ENCODE measurements at places on chromosomes 13 and 19.

- DNase-seq: no peak
Measured at GRCh38 chr19:50921426-50922316, 10.5 kb upstream of the KLK4 start.

DNA sequence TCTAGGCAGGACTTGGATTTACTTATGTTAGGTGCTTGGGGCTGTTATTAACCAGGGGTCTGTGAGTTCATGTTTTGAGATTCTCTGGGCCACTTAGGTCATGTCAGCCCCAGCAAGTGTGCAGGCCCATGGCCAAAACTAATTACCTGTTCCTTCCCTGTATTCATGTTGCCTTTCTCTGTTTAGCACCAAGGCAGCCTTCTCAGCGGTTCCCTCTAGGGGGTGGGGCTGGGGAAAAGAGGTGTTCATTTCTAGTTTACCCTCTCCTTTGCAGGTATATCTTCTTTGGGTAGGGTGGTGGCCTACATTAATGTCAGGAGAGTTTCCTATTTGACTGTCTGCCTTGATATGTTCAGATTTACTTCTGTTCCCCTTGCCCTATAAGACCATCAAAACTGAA is 61.7 kb downstream of the PDS5B start:
- no peak for DNase-seq

DNA sequence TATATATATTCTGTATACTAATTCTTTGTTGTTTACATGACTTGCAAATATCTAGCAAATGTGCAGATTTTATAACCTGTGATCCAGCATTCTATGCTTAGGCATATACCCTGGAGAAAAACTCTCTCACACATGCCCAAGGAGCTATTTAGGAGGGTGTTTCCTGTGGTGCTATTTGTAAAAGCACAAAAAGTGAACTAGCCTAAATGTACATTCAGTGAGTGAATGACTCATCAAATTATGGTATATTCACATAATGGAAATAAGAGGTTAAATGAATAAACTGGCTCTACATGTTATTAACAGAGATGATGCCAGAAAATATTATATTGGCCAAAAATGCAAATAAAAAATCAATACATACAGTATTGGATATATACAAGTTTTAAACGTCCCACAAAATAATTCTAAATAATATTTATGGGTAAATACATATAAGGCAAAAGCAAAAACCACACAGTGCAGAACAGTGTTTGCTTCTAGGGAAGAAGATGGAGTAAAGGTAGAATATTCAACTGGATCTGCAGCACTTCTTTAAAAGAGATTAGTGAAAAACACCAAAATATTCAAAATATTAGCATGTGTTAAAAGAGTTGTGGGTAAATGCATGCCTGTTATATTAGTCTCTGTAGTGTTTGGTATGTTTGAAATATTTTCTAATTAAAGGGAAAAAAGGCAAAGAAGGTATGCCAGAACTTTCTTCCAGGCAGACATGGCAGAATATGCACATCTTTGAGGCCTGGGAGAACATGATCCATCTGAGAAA is 344.7 kb downstream of the KLF5 start:
- no peak for DNase-seq

DNA sequence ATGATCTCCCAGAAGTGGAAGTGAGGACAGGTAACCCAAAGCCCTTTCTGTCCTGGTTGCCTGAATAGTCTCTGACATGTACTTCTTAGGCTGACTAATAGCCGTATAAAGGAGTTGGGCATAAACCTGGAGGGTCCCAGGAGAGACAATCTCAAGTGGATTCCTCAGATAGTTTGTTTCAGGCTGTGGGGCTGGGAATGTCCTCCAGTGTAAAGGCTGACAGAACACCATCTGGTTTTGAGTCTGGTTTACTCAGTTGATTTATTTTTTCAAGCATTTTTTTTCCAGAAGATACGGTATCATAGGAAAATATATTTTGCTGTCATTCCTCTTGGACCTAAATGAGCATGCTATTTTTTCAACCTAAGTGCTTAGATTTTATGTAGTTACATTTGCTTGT is 15.2 kb downstream of the HTR2A start:
- DNase-seq: no peak

- DNase-seq: peak; percentile 95
Measured at GRCh38 chr13:29733147-29733611, 117.2 kb downstream of the UBL3 start.

DNA sequence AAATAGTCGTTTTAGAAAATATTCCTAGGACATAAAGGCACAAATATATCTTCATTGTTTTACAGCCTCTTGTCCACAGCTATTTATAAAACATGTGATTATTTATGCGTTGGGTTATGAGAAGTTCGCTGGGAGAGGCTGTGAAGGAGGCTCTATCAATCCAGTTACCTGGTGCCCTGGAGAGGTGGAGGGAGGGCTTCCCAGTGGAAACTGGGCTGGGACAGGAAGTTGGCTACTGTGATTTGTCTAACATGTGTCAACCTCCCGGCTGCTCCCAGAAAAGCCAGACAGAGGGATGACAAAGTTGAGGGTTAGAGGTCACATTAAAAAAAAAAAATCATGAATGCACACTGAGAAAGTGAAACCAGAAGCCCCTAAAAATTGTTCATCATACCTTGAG is 346.5 kb downstream of the ZNF536 start:
- DNase-seq: no peak

DNA sequence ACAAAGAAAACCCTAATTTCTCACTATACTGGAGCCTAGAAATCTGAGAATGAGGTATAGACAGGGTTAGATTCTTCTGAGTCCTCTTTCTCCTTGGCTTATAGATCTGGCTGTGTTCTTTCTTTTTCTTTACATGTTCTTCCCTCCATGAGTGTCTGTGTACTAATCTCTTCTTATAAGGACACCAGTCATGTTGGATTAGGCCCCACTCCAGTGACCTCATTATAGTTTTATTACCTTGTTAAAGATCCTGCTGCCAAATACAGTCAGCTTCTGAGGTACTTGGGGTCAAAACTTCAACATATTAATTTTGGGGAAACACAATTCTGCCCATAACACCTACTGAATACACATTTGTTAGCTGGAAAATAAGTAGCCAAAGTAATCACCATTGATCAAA is 302.6 kb downstream of the PCDH9 start:
- no peak for DNase-seq

- DNase-seq: peak; percentile 66
Measured at GRCh38 chr19:843180-843835, 2.5 kb downstream of the PRTN3 start.

DNA sequence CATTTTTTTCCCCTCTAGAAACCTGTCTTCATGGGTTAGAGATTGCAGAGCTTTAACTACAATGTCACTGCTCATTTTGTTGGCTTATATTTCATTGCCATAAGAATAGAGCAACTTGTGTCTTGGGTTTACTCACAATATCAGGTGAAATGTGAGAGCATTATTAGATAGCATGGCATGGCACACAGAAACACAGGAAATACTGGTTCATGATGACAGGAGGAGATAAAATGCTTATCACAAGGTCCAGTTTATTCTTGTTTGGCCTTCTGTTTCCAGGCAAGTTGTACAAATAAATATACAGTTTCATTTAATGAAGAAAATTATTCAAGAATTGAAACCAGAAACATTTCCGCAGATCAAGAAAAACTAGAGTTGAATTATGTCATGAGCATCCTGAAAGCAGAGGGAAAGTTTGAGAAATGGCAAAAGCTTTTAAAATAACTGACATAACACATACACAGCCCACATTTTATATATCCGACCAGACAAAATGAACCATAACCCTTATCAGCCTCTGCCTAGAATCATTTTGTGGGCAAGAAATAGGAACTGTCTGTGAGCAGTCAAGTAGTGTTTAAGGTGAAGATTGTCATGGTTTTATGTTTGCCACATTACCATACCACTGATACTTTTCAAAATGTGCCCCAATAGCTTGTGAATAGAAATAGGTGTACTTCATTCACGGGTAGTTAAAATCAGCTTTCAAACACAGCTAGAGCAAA is 297.9 kb upstream of the ARGLU1 start:
- no peak for DNase-seq

- peak; percentile 58 for DNase-seq
Measured at GRCh38 chr13:36475468-36475867, 43.2 kb downstream of the CCNA1 start.

- DNase-seq: no peak
Measured at GRCh38 chr13:99376924-99377323, 69.7 kb upstream of the GPR183 start.

- DNase-seq: no peak
Measured at GRCh38 chr13:59823486-59823885, 340.2 kb downstream of the DIAPH3 start.

DNA sequence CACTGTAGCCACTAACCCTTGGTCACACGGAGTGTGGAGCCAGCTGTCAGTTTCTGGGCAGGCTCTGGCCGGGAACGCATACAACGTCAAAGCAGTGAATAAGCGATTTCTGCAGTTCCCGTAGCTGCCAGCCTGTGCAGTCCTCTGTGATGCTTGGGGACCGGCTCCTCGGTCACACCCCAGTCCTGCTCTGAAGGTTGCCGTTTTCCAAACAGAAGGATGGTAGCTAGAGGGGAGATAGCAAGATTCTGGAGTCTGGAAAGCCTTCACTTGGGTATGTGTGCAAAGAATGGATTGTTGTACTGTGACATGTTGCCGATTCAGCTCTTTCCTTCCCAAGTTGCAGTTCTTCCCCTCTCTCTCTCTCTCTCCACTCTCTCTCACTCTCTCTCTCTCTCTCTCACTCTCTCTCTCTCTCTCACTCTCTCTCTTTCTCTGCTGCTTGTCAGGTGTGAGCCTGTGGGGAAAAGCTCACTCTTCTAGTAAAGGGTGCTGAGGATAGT is 38.7 kb upstream of the C1QTNF9 start:
- DNase-seq: peak; percentile 68

DNA sequence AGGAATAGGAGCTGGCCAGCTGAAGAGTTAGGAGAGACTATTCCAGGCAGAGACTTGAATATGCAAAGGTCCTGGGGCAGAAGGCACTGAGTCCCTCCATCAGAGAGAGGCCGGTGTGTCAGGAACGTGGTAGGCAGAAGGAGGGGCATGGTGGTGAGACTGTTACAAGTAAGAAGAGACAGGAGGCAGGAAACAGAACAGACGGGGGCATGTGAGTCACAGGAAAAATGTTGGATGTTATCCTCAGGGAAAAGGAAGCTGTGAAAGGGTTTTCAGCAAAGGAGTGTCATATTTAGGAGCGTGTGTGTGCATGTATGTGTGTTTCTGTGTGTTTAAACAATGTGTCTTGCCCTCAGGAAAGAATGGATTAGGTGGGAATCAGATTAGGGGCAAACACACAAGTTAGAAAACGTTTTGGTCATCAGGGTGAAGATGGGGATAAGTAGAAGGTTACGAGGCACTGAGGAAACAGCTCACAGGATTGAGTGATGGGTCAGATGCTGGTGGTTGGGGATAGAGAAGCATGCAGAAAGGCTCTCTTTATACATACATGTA is 1.1 kb downstream of the EDDM13 start:
- no peak for DNase-seq

DNA sequence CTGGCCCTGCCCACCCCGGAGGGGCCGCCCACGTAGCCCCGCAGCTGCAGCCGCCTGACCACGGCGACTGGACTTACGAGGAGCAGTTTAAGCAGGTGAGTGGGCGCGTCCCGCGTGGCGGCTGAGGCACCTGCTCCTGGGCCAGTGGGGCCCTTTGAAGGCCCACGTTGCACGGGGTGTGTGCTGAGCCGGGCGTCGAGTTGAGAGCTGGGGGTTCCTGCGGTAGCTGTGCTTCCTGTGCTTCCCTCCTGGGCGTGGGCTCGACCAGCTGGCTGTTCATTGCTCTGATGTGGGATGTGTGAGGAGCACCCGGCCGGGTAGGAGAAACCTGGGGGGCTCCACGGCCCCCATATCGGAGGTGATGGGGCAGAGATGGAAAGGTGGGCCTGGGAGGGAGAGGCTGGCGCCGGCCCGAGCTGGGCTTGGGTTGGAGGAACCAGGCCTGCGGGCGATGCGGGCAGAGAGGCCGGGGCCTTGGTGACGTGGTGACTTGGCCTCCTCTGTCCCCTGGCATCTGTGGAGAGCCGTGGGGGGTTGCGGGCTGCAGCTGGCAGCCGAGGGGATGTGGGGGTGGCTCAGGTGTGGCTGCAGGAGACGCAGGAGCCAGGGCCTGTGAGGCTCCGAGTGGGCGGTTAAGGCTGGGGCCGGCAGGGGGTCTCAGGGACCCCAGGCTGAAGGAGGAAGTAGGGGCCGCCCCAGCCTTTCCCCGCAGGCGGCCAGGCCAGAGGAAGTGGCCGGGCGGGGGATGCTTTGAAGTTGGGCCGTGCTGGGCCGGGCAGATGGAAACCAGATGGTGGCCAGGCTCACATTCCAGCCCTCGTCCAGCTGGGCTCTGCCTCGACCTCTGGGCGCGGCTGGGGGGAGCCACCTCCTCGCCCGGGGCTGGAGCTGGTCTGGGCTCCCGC is 7.1 kb downstream of the ARID3A start:
- DNase-seq: peak; percentile 85

DNA sequence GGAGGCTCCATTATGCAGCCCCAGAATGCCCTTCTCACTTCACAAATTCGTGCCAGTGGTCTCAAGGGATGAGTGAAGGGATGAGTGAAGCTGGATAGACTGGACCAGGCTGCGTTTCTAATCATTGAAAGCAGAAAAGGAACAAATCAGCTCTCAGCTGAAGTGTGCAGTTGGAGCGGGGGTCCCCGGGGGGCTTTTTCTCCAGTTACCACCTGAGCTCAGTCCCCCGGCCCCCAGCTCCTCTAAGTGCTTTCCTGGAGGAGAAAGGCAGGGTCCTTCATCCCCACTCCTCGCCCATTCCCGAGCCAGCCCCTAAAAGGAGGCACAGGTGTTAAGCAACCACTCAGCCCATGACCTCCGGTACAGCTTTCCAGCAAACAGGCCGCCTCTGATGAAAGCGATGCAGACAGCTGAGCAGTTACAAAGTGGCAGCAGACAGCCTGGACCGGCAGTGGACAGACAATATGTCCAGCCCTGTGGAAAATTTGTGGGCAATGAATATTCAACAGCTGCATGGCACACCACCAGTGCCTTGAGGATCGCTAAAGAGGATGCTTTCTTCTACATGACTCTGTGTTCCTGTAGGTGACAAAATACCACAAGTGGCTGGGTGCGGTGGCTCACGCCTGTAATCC is 110.7 kb upstream of the UBL3 start:
- DNase-seq: no peak

- no peak for DNase-seq
Measured at GRCh38 chr13:42176294-42176693, 95.7 kb upstream of the AKAP11 start.

- no peak for DNase-seq
Measured at GRCh38 chr19:38695832-38696728, 48.2 kb downstream of the CAPN12 start.

GRCh38 chr19:34226036-34226435 is 28.3 kb upstream of the GARRE1 start:
- DNase-seq: no peak

- peak; percentile 88 for DNase-seq
Measured at GRCh38 chr19:7799640-7800355, 30.2 kb upstream of the EVI5L start.

GRCh38 chr13:54706336-54706735 is 1677.7 kb downstream of the OLFM4 start:
- no peak for DNase-seq

DNA sequence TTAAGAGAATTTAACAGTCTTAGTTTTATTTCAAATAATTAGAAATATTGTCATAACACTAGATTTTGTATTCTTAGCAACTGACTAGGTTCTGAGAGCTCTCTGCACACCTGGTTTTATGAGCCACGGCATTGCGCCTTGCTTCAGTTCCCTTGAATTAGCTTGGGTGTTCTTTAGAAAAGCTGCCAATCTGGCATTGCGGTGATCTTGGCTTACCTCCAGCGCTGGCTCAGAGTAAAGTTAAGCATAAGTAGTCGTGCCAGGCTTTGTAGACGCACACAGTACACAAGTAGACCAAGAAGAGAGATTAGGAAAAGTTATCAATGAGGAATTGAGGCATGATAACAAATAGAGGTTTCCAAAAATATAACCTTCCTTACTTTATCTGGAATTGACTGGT is 45.7 kb downstream of the TPP2 start:
- DNase-seq: no peak

All from NB4 (cell line).